Ovary (tissue), 10 donors: ENCODE measurements at places on chromosomes 7 and 10.

GRCh38 chr10:60096761-60097513 is 190.6 kb upstream of the CCDC6 start:
- no peak overlapping the region for H3K27ac ChIP-seq
- H3K4me3 ChIP-seq = no peak overlapping the region
- H3K4me1 ChIP-seq = no peaks in the 10 kb centered on the region
- DNase-seq = no peak

GRCh38 chr7:1700536-1701333 is 30.7 kb downstream of the ELFN1 start:
- H3K27me3 ChIP-seq = no peaks in the 10 kb centered on the region
- H3K36me3 ChIP-seq = no peaks in the 10 kb centered on the region
- no peaks in the 10 kb centered on the region for H3K4me1 ChIP-seq
- DNase-seq = peak; percentile 5
- H3K4me3 ChIP-seq = no peak overlapping the region

DNA sequence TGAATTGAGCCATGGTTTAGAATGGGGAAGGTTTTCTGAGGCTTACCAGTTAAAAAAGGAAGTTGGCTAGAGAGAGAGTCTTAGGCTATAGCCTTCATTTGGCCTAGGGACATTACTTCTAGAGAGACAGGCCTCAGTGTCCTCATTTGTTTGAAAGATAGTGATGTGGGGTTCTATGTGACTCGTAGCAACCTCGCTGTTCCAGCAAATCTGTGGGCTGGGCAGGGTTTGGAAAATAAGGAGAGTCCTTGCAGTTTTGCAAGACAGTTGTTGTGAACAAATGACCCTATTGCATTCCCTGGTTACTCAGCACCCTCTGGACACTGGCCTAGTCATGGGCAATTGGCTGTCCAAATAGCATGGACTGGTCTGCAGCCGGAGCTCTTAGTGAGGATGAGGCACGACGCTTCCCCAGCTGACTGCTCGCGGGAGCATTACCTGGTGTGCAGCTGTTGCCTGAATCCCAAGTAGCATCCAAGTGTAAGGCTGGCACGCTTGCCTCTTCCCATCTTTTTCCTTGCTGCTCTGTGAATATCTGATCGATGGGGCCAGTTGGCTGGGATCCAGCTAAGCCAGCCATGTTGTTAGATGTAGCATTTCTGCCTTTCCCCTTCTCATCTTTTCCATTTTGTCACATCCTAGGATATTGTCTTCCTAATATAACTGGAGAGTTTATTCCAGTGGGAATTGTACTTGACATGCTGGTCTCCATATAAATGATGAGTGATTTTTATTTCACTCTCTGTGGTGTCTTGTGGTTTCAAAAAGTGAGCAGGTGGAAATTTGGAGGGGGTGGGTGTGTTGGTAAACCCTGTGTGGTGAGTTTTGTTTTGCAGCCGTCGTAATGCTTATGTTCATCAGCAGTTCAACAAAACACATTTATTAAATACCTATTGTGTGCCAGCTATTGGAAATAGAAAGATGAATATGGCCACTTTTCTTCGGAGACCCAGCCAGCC is 99.8 kb downstream of the SND1 start:
- H3K27ac ChIP-seq = no peak overlapping the region
- peaks cover 5% of the 10 kb centered on the region for H3K4me1 ChIP-seq
- no peaks in the 10 kb centered on the region for H3K36me3 ChIP-seq
- DNase-seq = peak; percentile 24
- H3K27me3 ChIP-seq = no peaks in the 10 kb centered on the region

GRCh38 chr7:36545291-36545690 is 155.6 kb downstream of the ANLN start:
- H3K4me3 ChIP-seq = no peak overlapping the region
- H3K27me3 ChIP-seq = no peaks in the 10 kb centered on the region
- no peak for DNase-seq
- H3K4me1 ChIP-seq = no peaks in the 10 kb centered on the region
- no peaks in the 10 kb centered on the region for H3K36me3 ChIP-seq
- no peak overlapping the region for H3K27ac ChIP-seq

- H3K4me1 ChIP-seq = peaks cover 4% of the 10 kb centered on the region
- H3K36me3 ChIP-seq = no peaks in the 10 kb centered on the region
- H3K27ac ChIP-seq = no peak overlapping the region
- no peak for DNase-seq
Measured at GRCh38 chr7:121603886-121604285, 207.8 kb upstream of the FAM3C start.

DNA sequence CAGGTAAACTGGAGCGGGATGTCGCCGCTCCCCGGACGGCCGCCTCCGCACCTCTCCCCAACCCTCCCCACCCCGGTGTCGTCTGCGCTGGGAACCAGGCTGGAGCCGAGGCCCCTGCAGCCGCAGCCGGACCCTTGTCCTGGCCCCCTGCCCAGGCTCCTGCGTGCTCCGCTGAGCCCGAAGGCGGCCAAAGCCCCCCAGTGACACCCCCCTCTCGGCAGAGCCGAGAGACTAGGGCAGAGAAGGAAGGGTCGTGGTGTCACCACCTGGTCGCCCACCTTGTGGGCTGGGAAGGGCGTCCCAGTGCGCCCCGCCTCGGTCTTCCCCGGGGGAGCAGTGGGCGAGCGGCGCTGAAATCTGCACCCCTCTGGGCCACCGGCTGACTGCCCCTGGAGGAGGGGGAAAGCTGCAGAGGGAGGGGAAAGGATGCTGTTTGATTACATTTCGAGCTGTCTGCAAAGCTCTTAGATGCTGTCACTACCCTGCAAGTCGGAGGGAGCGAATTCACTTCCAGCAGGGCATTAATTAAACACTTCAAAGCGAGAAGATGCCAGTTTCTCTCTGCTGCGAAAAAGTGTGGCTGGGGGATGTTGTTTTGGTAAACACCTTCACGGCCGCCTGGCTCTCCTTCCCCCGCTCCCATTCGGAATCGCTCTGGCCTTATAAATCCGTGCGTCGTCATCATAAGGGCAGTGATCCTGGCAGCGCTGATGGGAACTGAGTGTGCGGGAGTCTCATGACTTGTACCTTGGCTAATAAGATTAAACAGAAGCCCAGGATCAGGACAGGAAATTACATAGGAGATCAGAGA is 622 bp downstream of the DYNC1I1 start:
- DNase-seq = peak; percentile 51
- H3K27ac ChIP-seq = peak overlapping the region; percentile 20
- no peaks in the 10 kb centered on the region for H3K27me3 ChIP-seq
- H3K36me3 ChIP-seq = no peaks in the 10 kb centered on the region
- H3K4me1 ChIP-seq = peaks cover 6% of the 10 kb centered on the region

DNA sequence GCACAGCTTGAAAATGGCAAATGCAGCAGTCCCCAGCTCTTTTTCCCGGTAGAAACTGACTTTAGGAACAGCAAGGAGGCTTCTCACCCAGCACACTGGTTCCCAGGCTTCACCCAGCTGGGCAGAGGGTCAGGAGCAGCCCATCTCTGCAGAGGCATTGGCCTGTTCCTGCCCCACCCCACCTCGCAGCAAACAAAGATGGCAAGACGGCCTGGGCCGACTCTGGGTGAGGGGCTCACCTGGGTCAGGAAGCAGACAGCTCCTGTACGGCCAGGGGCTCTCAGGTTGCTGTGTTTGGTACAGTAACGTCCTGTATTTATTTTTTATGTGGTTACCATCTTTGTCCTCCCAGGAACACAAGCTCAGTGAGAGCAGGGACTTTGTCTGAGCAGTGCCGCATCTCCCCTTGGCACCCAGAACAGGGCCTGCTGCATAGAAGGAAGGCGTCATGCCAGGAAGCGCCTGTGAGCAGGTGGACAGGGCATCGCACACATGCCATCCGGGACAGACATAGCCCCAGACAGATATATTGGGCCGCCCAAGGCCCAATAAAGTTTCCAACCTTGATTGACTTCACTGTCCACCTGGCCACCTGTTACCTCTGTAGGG is 585.0 kb upstream of the FOXK1 start:
- no peaks in the 10 kb centered on the region for H3K27me3 ChIP-seq
- H3K4me3 ChIP-seq = no peak overlapping the region
- H3K27ac ChIP-seq = no peak overlapping the region
- no peaks in the 10 kb centered on the region for H3K4me1 ChIP-seq

- no peak overlapping the region for H3K27ac ChIP-seq
- DNase-seq = no peak
- no peaks in the 10 kb centered on the region for H3K4me1 ChIP-seq
- no peaks in the 10 kb centered on the region for H3K27me3 ChIP-seq
- no peaks in the 10 kb centered on the region for H3K36me3 ChIP-seq
Measured at GRCh38 chr10:98858525-98858924, 377.1 kb downstream of the HPSE2 start.

DNA sequence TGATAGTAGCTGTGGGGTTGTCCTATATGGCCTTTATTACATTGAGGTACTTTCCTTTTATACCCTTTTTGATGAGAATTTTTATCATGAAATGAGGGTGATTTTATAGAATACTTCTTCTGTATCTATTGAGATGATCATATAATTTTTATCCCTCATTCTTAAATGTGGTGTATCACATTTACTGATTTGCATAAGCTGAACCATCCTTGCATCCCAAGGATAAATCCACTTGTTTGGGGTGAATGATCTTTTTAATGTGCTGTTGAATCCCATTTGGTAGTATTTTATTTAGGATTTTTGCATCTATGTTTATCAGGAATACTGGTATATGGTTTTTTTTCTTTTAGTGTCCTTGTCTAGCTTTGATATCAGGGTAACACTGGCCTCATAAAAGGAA is 84.5 kb upstream of the IL6 start:
- no peaks in the 10 kb centered on the region for H3K27me3 ChIP-seq
- H3K36me3 ChIP-seq = no peaks in the 10 kb centered on the region
- no peak overlapping the region for H3K4me3 ChIP-seq
- DNase-seq = no peak
- no peaks in the 10 kb centered on the region for H3K4me1 ChIP-seq

GRCh38 chr10:117003336-117003735 is 1.7 kb downstream of the SHTN1 start:
- H3K36me3 ChIP-seq = no peaks in the 10 kb centered on the region
- H3K27ac ChIP-seq = no peak overlapping the region
- no peak overlapping the region for H3K4me3 ChIP-seq
- H3K27me3 ChIP-seq = no peaks in the 10 kb centered on the region

- H3K27ac ChIP-seq = no peak overlapping the region
- no peak for DNase-seq
- H3K36me3 ChIP-seq = no peaks in the 10 kb centered on the region
- no peaks in the 10 kb centered on the region for H3K4me1 ChIP-seq
- no peak overlapping the region for H3K4me3 ChIP-seq
- no peaks in the 10 kb centered on the region for H3K27me3 ChIP-seq
Measured at GRCh38 chr10:92814790-92815189, 33.5 kb upstream of the EXOC6 start.

DNA sequence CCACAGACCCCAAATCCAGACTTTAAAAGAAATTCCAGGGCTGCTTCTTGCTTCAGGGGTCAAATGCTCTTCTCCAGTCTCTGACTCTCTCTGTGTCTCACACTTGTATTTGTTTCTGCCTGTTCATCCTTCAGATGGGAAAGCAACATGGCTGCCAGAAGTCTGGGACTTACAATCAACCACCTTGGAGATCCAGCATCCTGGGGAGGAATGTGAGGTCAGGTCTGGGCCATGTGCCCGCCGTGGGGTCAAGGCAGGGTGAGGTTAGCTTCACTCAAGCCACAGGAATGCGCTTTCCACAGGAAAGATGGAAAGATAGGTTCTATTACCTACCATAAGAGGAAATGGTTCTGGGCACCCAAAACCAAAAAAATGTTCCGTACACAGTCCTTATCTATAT is 34.3 kb upstream of the NPVF start:
- H3K27ac ChIP-seq = no peak overlapping the region
- no peak for DNase-seq
- no peaks in the 10 kb centered on the region for H3K4me1 ChIP-seq
- no peaks in the 10 kb centered on the region for H3K27me3 ChIP-seq
- H3K36me3 ChIP-seq = no peaks in the 10 kb centered on the region
- no peak overlapping the region for H3K4me3 ChIP-seq

DNA sequence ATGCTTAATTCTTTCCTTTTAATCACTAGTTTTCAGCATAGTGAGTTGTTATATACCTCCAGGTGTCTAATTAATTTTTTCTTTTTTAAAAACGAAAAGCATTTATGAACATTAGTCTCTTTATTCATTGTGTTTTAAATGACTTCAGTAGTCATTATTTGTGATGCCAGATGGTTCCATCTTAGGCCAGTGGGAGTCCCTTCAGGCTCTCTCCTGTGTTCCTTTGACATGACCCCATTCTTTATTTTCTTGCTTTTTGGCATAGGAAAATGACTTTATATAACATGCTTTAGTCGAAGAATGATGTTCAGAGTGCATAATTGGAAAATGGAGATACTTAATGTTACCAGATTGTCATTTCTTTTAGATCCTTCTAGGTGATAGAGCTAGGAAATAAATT is 24.4 kb downstream of the MKLN1 start:
- H3K4me1 ChIP-seq = peaks cover 8% of the 10 kb centered on the region
- no peaks in the 10 kb centered on the region for H3K27me3 ChIP-seq
- no peak overlapping the region for H3K27ac ChIP-seq
- DNase-seq = no peak

DNA sequence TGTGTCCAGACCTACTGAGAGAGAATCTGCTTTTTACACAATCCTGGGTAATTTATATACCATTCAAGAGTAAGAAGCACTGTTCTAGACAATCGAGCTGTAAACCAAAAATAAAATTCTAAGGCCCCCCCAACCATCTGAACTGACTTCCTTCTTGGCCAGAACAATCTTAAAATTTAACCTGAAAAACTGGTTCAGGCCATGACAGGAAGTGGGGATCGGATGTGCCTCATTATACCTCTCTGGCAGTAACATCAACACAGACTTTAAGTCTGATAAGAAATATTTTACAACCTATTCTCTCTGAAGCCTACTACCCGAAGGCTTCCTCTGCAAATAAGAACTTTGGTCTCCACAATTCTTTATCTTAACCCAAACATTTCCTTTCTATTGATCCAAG is 75.2 kb upstream of the KIF5B start:
- no peak overlapping the region for H3K27ac ChIP-seq
- H3K4me1 ChIP-seq = no peaks in the 10 kb centered on the region
- no peaks in the 10 kb centered on the region for H3K36me3 ChIP-seq
- no peak overlapping the region for H3K4me3 ChIP-seq
- no peak for DNase-seq
- H3K27me3 ChIP-seq = no peaks in the 10 kb centered on the region

DNA sequence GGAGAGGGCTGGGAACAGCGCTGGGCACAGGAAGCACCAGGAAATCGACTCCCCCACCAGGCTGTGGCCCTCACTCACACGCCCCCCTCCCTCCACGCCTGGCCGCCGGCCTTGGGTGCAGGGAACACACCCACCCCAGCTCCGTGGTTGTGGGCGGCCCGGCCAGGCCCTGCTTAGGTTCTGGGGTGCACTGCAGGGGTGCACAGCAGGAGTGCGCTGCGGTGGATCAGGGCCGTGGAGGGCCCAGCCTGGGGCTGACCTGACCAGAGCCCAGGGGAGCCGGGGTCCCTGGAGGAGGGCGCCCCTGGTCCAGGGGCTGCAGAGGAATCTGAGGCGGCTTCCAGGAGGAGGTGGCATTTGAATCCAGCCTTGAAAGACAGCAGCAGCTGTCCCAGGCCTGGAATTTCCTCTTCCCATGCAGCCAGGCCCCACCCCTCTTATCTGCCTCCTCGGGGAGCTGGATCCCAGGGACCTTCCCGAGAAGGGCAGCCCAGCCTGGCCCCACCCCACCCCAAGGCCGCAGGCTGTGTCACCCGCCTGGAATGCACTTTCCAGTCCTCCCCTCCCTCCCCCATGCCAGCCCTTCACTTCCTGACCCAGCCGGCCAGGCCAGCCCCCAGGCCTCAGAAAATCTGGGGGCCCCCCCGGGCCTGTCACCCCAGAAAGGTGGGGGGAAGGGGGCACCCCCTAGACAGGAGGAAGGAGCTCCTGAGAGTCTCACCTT is 18.4 kb upstream of the PDGFA start:
- H3K4me3 ChIP-seq = no peak overlapping the region
- no peak overlapping the region for H3K27ac ChIP-seq
- no peaks in the 10 kb centered on the region for H3K27me3 ChIP-seq
- peaks cover 2% of the 10 kb centered on the region for H3K4me1 ChIP-seq
- DNase-seq = no peak
